Thoracic aorta (tissue), 2 donors: ENCODE measurements at places on chromosomes 4 and X. TPM values are rescaled to one million over a fixed set of nuclear protein-coding genes. Genes with fewer than 3 reads are reported as not detected.

GRCh38 chr4:108980455-108981239 lies 217.8 kb upstream of the ETNPPL start:
- DNase-seq: no peak

- DNase-seq: no peak
These were observed 378.4 kb downstream of the ANKRD50 start for GRCh38 chr4:124334119-124334518.

DNA sequence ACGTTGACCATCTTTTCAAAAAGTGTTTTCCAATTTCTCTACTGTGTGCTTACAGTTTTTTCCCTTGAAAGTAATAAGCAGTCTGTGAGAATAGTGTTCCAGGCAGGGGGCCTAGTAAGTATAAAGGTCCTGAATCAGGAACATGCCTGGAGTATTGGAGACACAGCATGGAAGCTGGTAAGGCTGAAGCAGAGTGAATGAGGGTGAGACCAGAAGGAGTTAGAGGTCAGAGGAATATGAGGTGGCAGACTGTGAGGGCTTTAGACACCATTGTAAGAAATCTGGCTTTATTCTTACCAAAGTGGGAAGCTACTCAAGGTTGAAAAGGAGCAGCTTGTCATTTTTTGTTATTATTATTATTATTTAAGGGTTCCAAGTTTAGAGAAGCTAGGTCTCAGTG lies 107.4 kb downstream of the CT47B1 start:
- no peak for DNase-seq

GRCh38 chrX:132918523-132918922 lies 39.9 kb downstream of the HS6ST2 start:
- no peak for DNase-seq

DNA sequence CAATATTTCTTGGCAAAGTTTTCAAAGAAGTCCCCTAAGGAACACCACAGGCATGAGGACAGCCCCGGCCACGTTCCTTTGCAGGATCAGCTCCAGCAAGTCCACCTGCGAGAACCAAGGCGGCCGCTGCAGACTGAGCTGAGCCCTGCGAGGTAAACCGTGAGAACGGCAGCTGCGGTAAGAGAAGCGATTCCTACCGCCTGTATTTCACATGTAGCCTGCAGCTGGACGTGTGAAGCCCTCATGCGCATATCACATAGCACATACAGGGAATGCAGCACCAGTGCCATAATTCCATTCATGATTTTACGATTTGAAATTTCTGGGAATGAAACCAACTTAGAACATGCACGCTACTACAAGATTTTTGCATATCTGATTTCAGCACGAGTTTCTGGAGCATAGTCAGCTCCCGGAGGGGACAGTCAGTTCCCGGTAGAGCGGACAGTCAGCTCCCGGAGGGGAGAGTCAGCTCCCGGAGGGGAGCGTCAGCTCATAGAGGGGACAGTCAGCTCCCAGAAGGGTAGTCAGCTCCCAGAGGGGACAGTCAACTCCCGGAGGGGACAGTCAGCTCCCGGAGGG lies 41.7 kb downstream of the FGFRL1 start:
- DNase-seq: no peak

DNA sequence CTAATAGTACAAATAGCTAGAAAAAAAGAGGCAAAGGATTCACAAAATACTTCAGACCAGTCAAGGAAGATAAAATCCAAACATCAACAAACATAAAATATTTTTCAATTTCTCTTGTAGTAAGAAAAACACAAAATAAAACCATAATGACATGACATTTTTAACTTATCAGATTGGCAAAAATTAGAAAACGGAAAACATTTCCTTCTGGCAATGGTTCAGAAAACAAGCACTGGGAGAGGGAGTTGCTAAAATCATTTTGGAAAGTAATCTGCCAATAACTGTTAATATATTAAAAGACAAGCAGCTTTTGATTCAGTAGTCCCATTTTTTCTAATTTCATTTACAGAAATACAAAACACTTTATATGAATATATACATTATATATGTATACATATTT lies 26.1 kb downstream of the TKTL2 start:
- no peak for DNase-seq

GRCh38 chr4:171532968-171533367 lies 280.2 kb upstream of the GALNTL6 start:
- no peak for DNase-seq

- DNase-seq: no peak
These were observed 11.2 kb upstream of the UBA6 start for GRCh38 chr4:67712000-67712625.

DNA sequence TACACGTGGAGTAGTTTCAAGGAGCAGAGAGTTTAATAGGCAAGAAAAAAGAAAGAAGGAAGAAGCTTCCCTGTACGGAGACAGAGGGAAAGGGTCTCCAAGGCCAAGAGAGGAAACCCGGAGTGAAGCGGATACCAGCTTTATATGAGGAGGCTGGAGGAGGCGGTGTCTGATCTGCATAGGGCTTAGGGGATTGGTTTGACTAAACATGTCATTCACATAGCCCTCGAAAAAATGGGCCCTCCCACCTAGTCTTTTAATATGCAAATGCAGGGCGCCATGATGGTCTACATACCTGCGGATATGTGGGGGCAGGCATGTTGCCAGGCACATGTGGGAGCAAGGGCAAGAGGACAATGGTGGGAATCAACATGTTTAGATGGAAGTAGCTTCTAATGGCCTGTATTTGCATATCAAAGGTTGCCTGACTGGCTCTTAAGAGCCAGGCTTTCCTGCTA lies 103.1 kb upstream of the UGT8 start:
- no peak for DNase-seq

GRCh38 chr4:5791654-5792053 lies 80.7 kb downstream of the EVC start:
- DNase-seq: no peak

DNA sequence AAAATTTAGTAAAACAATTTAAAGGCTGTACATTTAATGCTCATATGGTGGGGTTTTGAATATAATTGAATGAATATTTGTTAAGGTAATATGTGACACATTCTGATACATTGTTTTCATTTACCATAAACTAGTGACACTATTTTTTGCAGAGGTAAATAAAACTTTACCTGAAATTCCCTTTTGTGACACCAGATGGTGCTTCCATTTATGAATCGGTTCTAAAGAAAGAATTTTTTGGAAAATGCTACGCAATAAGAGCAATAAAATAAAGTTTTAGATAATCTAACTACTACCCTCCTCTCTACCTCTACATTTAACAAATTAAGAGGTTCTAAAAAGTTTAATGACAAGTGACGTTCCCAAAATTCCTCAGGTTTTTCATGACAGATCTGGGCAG lies 448.9 kb downstream of the MAGEB5 start:
- no peak for DNase-seq

DNA sequence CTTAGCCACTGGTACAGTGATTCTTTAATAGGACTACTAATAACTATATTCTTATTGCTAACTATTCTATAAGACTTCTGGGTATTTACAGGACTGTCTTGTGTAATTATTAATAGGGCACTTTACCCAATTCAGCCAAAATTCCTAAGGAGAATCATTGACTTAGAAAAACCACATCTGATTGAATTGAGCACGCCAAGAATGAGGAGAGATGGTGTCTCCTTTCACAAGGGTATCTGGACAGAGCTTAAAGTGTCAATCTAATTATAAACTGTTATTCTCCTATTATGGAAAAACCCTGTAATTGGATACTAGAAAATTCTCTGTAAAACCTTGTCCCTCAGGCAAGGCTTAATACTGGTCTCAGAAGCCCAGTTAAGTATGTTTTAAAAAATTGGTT lies 111.1 kb upstream of the TLL1 start:
- DNase-seq: no peak

DNA sequence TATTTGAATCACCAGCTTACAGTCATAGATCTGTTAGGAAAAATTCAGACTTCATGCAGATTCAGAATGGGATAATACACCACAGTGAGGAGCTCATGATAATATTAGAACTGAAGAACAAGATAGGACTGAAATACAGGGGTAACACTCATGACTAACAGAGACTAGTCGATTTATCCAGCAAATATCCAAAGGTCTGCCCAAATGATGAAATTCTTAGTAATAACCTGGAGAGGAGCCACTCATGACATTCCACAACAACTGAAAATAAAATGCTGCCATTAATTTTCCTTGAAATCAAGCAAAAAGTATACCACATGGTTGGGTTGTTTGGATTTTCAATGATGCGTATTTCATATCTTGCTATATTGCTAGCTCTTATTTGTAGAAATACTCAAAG lies 903.7 kb upstream of the ADGRL3 start:
- no peak for DNase-seq

- DNase-seq: no peak
These were observed 29.2 kb downstream of the LGI2 start for GRCh38 chr4:25001509-25001908.

DNA sequence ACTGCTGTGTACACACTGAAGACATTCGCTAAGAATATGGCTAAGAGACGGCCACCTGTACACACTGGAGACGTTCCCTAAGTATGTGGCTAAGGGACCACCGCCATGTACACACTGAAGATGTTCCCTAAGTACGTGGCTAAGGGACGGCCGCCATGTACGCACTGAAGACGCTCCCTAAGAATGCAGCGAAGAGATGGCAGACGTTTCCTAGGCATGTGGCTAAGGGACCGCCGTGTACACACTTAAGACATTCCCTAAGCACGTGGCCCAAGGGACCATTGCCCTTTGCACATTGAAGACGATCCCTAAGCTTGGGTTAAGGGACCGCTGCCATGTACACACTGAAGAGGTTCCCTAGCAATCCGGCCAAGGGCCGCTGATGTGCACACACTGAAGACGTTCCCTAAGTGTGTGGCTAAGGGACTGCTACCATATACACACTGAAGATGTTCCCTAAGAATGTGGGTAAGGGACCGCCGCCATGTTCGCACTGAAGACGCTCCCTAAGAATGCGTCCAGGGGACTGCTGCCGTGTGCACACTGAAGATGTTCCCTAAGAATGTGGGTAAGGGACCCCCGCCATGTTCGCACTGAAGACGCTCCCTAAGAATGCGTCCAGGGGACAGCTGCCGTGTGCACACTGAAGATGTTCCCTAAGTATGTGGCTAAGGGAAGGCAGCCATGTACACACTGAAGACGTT lies 36.7 kb downstream of the DHRSX start:
- no peak for DNase-seq

- DNase-seq: no peak
These were observed 28.9 kb downstream of the CPLX1 start for GRCh38 chr4:797066-797465.

The AFP gene
- total RNA-seq: not detected

The GPRASP2 gene
- 8.1 TPM for total RNA-seq

The CFAP99 gene
- total RNA-seq: not detected

The HTR2C gene
- not detected for total RNA-seq

The MAGEE2 gene
- total RNA-seq: not detected

The UGT2A2 gene
- not detected for total RNA-seq

The RAB9B gene
- total RNA-seq: 7.7 TPM

The JAKMIP1 gene
- total RNA-seq: 0.28 TPM

The TKTL2 gene
- total RNA-seq: 0.21 TPM

The RPGR gene
- total RNA-seq: 12.6 TPM
